ENCODE measurements at places on chromosomes 1 and 21.
A peak's percentile ranks its signal among the peaks of the same experiment; 100 is the strongest.

DNA sequence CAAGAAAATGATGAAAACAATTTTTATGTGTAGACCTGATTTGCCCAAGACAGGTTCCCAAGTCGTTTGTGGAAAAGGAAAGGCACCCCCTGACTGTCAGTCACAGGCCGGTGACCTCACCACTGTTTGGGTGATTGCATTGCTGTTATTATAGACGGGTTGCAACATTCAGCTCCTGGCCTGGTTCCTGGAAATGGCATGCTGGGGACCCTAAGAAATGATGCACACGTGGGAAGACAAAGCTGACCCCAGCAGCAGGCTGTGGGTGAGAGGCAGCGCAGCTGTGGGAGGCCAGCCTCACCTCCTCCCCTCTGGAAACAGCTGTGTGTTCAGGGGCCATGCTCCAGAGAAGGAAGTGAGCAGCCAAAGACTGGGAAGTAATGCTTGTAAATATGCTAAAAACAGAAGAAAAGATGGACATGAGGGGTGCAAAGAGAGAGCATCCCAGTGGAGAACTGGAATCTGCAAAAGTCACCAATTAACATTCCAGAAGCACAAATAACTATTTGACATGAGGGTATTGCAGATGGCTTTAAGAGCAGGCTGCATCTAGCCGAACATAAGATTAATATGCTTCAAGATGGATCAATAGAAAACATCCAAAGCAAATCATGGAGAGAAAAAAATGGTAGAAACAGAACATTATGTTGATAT lies 23.4 kb upstream of the ABCG1 start:
- no peaks in the 10 kb centered on the region for H3K36me3 ChIP-seq
- DNase-seq, result no peak
- peaks cover 9% of the 10 kb centered on the region for H3K27me3 ChIP-seq
- no peak overlapping the region for H3K27ac ChIP-seq
- no peak overlapping the region for H3K4me3 ChIP-seq

- DNase-seq, result no peak
- no peaks in the 10 kb centered on the region for H3K27me3 ChIP-seq
- H3K27ac ChIP-seq, result no peak overlapping the region
- H3K36me3 ChIP-seq, result peaks cover 22% of the 10 kb centered on the region
- no peak overlapping the region for H3K4me3 ChIP-seq
These were observed 58.9 kb downstream of the NVL start for GRCh38 chr1:224271106-224271505.

GRCh38 chr1:150225546-150225945 lies 10.4 kb downstream of the ANP32E start:
- no peak overlapping the region for H3K27ac ChIP-seq
- peaks cover 44% of the 10 kb centered on the region for H3K36me3 ChIP-seq
- H3K27me3 ChIP-seq, result no peaks in the 10 kb centered on the region
- no peak for DNase-seq
- no peak overlapping the region for H3K4me3 ChIP-seq
- H3K4me1 ChIP-seq, result no peaks in the 10 kb centered on the region

DNA sequence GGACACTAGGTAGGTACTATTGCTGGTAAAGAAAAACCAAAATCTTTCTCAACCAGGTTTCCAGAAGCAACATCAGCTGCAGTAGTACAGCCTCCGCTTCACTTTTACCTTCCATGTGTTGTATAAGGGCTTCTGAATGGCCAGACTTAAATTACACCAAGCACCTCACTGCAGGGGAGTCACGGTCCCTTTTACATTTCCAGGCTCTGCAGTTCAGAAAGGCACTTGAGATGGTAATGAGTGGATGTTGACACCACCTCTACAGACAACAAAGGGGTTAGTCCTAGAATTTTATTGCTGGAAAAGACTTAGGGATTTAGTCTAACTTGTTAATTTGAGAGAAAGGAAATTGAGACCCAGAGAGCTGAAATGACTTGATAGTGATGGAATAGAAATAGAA lies 12.0 kb upstream of the DUSP12 start:
- DNase-seq, result no peak
- peaks cover 55% of the 10 kb centered on the region for H3K27me3 ChIP-seq
- no peak overlapping the region for H3K4me3 ChIP-seq
- no peak overlapping the region for H3K27ac ChIP-seq

DNA sequence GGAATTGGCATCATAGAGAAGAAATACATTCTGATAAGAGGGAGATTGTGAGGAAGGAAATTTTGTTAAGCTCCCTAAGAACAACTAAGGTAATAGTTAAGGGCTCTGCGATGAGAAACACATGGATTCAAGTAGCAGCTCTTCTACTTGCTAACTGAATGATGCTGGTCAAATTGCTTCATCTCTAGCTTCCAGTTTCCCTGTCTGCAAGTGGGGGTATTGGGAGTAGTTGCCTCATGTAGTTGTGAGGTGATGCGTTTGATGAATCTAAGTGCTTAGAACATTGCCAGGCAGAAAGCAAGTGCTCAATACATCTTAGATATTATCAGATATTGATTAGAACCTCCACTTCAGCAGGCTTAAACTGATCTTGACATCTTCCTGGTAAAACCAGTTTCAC lies 84.8 kb downstream of the CD58 start:
- H3K4me3 ChIP-seq, result no peak overlapping the region
- no peak overlapping the region for H3K27ac ChIP-seq
- no peaks in the 10 kb centered on the region for H3K36me3 ChIP-seq
- H3K4me1 ChIP-seq, result peaks cover 13% of the 10 kb centered on the region

DNA sequence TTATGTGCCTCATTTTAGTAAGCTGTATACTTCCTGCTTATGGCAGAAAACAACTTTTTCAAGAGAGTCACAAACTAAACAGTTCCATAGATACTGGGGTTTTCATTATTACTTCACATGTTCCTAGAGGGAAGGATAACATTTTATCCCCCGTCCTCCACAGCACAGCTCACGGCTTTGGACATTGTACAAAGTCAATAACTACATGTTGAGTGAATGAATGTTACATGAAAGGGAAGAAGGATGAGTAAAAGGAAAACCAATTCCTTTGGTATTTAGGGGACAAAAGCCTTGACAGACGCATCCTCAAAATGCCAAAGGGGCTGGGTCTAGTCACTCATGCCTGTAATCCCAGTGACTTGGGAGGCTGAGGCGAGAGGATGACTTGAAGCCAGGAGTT lies 14.8 kb downstream of the PI4KB start:
- no peak overlapping the region for H3K4me3 ChIP-seq
- peaks cover 16% of the 10 kb centered on the region for H3K4me1 ChIP-seq
- peaks cover 20% of the 10 kb centered on the region for H3K36me3 ChIP-seq
- DNase-seq, result no peak
- H3K27ac ChIP-seq, result peak overlapping the region; percentile 92

- no peak for DNase-seq
- no peak overlapping the region for H3K27ac ChIP-seq
- H3K36me3 ChIP-seq, result peaks cover 4% of the 10 kb centered on the region
- no peaks in the 10 kb centered on the region for H3K27me3 ChIP-seq
- H3K4me1 ChIP-seq, result peaks cover 9% of the 10 kb centered on the region
- no peak overlapping the region for H3K4me3 ChIP-seq
These were observed 210.9 kb downstream of the KAZN start for GRCh38 chr1:14809191-14809981.

GRCh38 chr1:39657923-39658485 lies 13.9 kb downstream of the NT5C1A start:
- H3K36me3 ChIP-seq, result no peaks in the 10 kb centered on the region
- H3K27me3 ChIP-seq, result peaks cover 77% of the 10 kb centered on the region
- DNase-seq, result no peak
- peaks cover 5% of the 10 kb centered on the region for H3K4me1 ChIP-seq
- H3K27ac ChIP-seq, result no peak overlapping the region

DNA sequence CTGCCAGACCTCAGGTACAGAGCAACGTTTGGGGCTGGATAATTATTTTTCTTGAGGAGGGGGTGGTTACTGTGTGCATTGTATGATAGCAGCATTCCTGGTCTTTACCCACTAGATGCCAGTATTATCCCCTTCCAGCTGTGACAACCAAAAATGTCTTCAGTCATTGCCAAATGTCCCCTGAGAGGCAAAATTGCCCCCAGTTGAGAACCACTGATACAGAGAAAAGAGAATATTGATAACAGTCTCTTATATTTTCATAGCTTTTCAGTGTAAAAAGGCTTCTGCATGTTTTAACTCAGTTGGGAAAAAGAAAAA lies 51.8 kb upstream of the SYT14 start:
- no peak overlapping the region for H3K4me3 ChIP-seq
- peaks cover 38% of the 10 kb centered on the region for H3K27me3 ChIP-seq
- peaks cover 24% of the 10 kb centered on the region for H3K4me1 ChIP-seq
- H3K36me3 ChIP-seq, result no peaks in the 10 kb centered on the region

GRCh38 chr1:179080866-179081686 lies 794 bp upstream of the TOR3A start:
- H3K4me3 ChIP-seq, result peak overlapping the region; percentile 90
- H3K27me3 ChIP-seq, result no peaks in the 10 kb centered on the region
- no peaks in the 10 kb centered on the region for H3K36me3 ChIP-seq
- peaks cover 22% of the 10 kb centered on the region for H3K4me1 ChIP-seq
- peak overlapping the region; percentile 86 for H3K27ac ChIP-seq

- DNase-seq, result no peak
- H3K27me3 ChIP-seq, result no peaks in the 10 kb centered on the region
- no peak overlapping the region for H3K4me3 ChIP-seq
- peaks cover 33% of the 10 kb centered on the region for H3K4me1 ChIP-seq
- H3K27ac ChIP-seq, result peak overlapping the region; percentile 79
These were observed 4.1 kb downstream of the SH3BGRL3 start for GRCh38 chr1:26283871-26284596.
